CD4-positive, alpha-beta T cell (primary cell): ENCODE measurements at places on chromosomes 5 and 9. TPM values are rescaled to one million over a fixed set of nuclear protein-coding genes. Genes with fewer than 3 reads are reported as not detected.
A peak's percentile ranks its signal among the peaks of the same experiment; 100 is the strongest.

Gene NR2F1
- not detected for total RNA-seq

Gene GRIN3A
- not detected for total RNA-seq

GRCh38 chr5:178203670-178204181, 607 bp upstream of the HNRNPAB start:
- no peaks in the 10 kb centered on the region for H3K27me3 ChIP-seq
- DNase-seq: no peak
- peak overlapping the region; percentile 97 for H3K4me3 ChIP-seq
- peaks cover 25% of the 10 kb centered on the region for H3K36me3 ChIP-seq
- H3K4me1 ChIP-seq: peaks cover 35% of the 10 kb centered on the region

DNA sequence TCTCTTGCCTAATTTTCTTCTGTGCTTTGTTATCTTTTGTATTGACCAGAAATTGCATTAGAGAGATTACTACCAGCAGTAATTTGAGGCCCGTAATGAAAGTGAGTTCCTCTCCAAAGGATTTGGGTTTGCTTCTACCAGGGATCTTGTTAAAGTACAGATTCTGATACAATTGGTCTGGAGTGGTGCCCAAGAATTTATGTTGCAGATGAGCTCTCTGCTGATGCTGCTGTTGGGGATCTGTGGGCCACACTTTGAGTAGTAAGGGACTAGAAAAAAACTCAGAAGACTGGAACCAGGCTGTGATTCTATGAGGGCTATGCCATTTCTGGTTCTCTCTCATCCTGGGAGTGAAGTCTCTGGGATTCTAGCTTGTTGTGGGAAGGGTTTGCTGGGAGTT, 192.2 kb downstream of the SEC61B start:
- H3K4me3 ChIP-seq: no peak overlapping the region
- H3K4me1 ChIP-seq: no peaks in the 10 kb centered on the region
- DNase-seq: no peak

DNA sequence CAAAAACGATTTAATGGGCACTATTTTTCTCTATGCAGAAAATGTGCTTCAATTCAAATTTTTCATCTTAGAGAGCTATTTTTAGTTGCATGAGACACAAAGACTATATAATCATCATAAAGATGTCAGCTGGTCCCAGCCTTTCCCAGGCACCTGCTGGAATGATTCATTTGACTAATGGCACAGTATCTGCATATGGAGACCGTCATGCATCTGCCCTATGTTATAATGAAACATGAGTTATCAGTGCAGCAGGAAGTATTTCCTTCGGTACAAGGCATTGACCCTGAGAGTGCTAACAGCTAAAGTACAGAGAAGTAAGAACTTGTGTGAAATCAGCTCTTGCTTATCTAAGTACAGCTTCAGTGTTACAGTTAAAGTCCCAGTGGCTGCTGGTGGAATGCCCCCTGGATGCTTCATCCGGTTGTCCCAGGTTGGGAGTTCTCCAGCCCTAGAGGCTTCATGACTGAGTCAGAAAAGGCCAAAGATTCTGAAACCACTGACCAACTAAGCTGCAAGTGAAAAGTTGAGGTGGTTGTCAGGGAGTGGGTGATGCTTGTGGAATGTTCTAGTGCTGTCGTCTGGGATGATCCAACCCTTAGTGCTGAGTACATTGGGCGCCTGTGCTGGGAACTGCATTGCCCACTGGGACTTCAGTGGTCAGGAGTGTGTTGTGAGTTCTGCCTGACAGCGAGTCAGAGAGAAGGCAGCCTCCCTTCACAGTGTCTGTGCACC, 57.2 kb downstream of the MTRR start:
- H3K36me3 ChIP-seq: no peaks in the 10 kb centered on the region
- DNase-seq: no peak
- H3K27ac ChIP-seq: no peak overlapping the region
- H3K27me3 ChIP-seq: no peaks in the 10 kb centered on the region
